ENCODE measurements at places on chromosomes 12 and 14. TPM values are rescaled to one million over a fixed set of nuclear protein-coding genes. Genes with fewer than 3 reads are reported as not detected.

Gene IL31
- not detected for total RNA-seq

Gene RBP5
- total RNA-seq: not detected

Gene ATG101
- total RNA-seq: 71.8 TPM

Gene CACNA1C
- 11.7 TPM for total RNA-seq

Gene AICDA
- total RNA-seq: not detected

Gene MORN3
- 0.32 TPM for total RNA-seq

Gene B4GALNT3
- total RNA-seq: under 0.01 TPM

Gene LALBA
- total RNA-seq: not detected

Gene ARMH4
- 3.0 TPM for total RNA-seq

Gene NUAK1
- 82.8 TPM for total RNA-seq

Gene OVCH1
- total RNA-seq: under 0.01 TPM

Gene RNASE1
- not detected for total RNA-seq

Gene SYT10
- total RNA-seq: not detected

Gene NEUROD4
- not detected for total RNA-seq

Gene C12orf54
- not detected for total RNA-seq

Gene PTCSC3
- total RNA-seq: not detected

Gene KIF26A
- under 0.01 TPM for total RNA-seq

Gene GNG2
- total RNA-seq: 4.3 TPM

Gene RERG
- total RNA-seq: 0.64 TPM

Gene CACNA2D4
- 0.97 TPM for total RNA-seq

Gene GPR162
- 2.6 TPM for total RNA-seq

Gene MANSC1
- total RNA-seq: 2.3 TPM

Gene MYF6
- total RNA-seq: not detected

Gene HOXC9
- 7.4 TPM for total RNA-seq

Gene TESPA1
- total RNA-seq: not detected

Gene GPHN
- total RNA-seq: 9.1 TPM

Gene PTGER2
- 1.3 TPM for total RNA-seq

Gene TAS2R42
- not detected for total RNA-seq

Gene CLEC1A
- not detected for total RNA-seq

Data from fibroblast of villous mesenchyme (primary cell).